ENCODE measurements at places on chromosomes 1 and 21. TPM values are rescaled to one million over a fixed set of nuclear protein-coding genes. Genes with fewer than 3 reads are reported as not detected.

- no peak for DNase-seq
These were observed 16.8 kb downstream of the PHTF1 start for GRCh38 chr1:113742515-113742914.

DNA sequence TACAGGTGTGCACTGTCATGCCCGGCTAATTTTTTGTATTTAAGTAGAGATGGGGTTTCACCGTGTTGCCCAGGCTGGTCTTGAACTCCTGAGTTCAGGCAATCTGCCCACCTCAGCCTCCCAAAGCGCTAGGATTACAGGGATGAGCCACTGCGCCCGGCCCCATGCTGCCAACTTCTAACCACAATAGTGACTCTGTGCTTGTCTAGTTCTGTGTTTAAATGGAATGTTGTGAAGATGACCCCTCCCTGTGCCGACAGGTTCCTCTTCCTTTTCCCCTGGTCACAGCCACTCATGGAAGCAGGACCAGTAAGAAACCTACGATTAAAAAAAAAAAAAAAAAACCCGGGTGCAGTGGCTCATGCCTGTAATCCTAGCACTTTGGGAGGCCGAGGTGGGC lies 4.7 kb downstream of the MAP1LC3C start:
- no peak for DNase-seq

- peak; percentile 84 for DNase-seq
These were observed 5.8 kb upstream of the LAMC2 start for GRCh38 chr1:183180218-183180617.

DNA sequence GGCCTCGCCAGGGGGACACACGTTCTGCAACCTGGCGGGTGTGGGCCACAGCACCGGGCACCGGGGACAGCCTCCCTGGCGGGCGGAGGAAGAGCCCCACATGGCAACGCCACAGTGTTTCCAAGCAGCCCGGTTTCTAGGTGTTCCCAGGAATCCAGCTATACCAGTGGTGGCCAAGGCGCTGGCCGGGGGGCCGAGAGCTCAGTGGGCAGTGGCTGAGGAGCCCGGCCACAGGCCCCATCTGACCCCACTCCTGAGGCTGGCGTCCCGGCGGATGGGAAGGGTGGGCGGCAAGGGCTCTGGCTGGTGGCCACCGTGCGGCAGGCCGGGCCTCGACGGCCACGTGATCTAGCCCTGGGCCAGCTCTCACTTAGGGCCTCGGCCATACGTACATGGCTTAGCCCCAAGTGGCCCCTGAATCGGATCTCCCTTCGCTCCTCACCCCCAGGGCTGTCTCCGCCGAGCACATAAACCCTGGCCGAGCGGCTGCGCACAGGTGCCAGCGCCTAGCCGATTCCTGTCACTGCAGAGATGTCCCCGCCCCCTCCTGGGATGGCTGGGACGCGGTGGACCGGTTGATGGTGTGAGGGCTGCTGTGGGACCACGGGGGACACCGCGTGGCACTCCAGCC lies 68.7 kb downstream of the MORN1 start:
- DNase-seq, result no peak

GRCh38 chr1:75991497-75992114 lies 59.4 kb upstream of the ASB17 start:
- DNase-seq, result peak; percentile 49

The PER3 gene
- 3.8 TPM for total RNA-seq

- no peak for DNase-seq
These were observed 110.7 kb downstream of the CRYAA start for GRCh38 chr21:43279578-43279894.

The CFHR4 gene
- total RNA-seq, result not detected

The LYST gene
- total RNA-seq, result 12.7 TPM

DNA sequence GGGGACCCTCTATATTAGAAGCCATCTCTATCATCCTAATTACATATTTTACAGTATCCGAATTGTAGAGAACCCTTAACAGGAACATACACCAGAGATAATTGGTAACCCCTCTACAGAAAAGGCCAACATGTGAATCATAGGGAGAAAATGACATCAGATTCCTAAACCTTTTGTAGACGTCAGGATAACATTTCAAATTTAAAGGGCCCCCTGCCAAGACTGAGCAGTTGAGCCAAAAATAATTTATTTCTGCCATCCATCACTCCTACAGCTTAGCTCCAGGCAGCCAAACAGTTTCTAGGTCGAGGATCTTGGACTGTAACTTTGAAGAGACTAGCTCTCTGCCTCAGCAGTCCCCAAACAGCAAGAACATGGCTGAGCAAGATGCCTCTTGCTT lies 21.2 kb downstream of the ZNF697 start:
- no peak for DNase-seq

DNA sequence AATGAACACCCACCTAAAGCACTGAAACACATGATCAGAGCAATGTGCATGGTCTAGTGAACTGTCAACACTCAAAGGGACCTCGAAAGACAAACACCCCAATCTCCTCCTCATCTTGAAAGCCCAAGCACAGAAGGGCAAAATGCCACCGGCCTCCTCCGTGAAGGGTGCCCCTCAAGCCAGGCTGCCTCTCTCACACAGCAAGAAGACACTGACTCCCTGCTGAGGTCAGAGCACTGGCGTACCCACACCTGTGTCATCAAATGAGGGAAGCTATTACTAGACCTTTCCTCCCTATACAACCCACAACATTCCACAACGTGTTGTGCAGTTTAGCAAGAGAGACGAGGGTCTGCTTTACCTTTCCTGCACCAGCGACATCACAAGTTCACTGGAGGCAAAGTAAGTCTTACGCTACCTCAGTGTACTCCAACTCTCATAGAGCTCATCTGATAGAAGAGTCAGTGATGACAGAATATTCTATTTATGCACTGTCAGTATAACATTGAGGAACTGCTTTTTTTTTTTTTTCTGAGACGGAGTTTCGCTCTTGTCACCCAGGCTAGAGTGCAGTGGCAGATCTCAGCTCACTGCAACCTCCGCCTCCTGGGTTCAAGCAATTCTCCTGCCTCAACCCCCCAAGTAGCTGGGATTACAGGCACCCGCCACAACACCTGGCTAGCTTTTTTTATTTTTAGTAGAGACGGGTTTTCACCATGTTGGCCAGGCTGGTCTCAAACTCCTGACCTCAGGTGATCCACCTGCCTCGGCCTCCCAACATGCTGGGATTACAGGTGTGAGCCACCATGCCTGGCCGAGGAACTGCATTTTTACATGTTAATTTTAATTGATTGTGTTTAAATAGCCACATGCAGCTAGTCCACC lies 3.3 kb downstream of the SH3BP5L start:
- DNase-seq, result no peak

- DNase-seq, result no peak
These were observed 60.1 kb downstream of the ELK4 start for GRCh38 chr1:205571747-205572146.

DNA sequence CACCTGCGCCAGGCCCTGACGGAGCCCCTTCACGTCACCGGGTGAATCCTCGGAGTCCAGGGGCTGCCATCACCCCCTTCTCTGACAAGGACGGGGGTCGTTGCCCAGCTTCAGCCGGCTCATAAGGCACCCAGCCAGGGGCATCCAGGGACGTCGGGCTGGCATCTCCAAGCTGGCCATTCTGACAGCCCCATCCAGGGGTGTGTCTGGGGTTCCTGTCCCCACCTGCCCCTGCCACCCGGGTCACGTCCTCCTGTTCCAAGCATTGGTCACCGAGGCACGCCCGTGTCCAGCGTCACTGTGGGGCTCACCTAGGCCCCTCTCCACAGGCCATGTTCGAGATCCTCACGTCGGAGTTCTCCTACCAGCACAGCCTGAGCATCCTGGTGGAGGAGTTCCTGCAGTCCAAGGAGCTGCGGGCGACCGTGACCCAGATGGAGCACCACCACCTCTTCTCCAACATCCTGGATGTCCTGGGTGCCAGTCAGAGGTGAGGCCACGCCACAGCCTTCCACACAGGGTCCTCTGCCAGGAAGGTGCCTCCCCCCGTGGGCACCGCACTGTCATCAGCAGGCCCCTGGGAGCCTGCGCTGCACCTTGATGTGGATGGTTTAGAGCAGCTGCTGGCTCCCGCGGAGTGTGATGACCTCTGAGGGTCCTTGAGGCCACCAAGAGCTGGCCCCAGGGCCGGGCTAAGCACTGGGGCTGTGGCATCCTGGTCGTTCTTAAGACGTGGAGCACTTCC lies 14.8 kb downstream of the ARHGEF16 start:
- no peak for DNase-seq

The SUSD4 gene
- total RNA-seq, result 1.8 TPM

DNA sequence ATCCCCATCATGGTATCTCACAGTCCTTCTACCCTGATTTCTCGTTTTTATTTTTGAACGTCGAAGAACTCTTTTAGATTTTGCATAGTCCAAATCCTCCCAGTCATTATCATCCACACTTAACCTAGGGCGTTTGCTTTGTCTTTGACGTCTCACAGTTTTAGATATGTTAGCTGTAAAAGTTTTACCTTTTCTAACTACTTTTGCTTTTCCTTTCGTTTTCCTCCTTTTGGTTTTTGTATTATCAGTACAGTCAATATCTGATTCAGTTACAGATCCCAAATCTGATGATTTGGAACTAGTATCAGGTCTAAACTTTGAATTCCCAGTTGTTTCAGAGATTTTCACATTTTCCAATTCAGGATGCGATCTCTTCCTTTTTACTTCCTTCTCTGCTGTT lies 13.1 kb upstream of the PSMG1 start:
- no peak for DNase-seq

- DNase-seq, result no peak
These were observed 42.0 kb downstream of the DAB1 start for GRCh38 chr1:57381871-57382270.

GRCh38 chr1:113665071-113665470 lies 94.2 kb downstream of the PHTF1 start:
- DNase-seq, result no peak

GRCh38 chr1:27634177-27634984 lies 604 bp downstream of the FGR start:
- no peak for DNase-seq

DNA sequence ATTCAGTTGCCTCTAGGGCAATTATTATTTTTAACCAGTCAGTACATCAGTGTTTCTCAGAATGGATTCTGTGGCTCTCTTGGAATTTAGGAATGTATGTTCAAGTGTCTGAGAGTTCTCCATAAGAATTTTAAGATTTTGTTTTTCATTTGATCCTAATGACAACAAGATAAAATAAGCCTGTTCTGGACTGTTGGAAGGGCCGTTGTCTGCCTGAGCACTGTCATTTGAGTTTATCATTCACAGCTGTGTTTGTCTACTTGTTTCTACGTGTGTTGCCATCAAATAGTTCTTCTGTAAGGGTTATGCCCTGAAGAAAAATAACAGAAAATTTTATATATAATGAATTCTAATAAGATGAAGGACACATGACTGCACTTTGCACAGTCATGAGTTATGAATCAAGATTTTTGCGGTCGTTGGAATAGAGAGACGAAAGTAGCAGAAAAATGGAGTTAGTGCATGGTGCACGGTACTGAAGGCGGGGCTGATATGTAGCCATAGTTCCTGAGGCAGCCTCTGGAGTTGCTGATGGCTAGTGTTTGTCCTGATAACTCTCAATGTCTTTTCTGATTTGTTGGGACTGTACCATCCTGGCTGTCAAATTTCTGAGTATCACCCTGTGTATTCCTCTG lies 92.5 kb downstream of the NOS1AP start:
- DNase-seq, result no peak

DNA sequence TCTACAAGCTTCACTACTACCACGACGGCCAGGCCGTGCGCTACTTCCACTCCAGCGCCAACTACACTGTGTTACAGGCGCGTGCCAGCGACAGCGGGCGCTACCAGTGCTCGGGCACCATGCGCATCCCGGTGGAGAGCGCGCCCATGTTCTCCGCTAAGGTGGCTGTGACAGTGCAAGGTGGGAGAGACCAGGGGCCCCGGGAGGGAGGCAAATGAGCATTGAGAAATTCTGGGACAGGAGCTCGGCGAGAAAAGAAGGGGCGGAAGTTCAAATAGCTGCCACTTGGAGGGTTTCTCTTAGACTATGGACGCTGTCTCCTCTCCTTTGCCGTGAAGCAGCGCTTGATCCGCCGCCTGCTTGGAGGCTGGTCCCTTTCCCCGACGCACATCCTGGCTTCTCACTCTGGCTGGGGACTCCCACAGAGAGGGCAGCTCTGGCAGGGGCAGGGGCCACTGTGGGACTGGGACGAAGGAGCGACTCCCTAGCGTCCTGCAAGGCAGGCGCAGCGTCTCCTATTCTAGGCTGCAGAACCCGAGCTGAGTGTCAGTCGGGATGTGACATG lies 4.6 kb downstream of the FCRLB start:
- no peak for DNase-seq

GRCh38 chr1:162984699-162985098 lies 84.5 kb upstream of the RGS4 start:
- DNase-seq, result no peak

The DR1 gene
- 52.1 TPM for total RNA-seq

GRCh38 chr1:44168520-44169098 lies 27.2 kb upstream of the KLF18 start:
- no peak for DNase-seq
